Activated CD8-positive, alpha-beta T cell treated with anti-CD3 and anti-CD28 coated beads for 36 hours (primary cell): ENCODE measurements at places on chromosomes 3 and 15. TPM values are rescaled to one million over a fixed set of nuclear protein-coding genes. Genes with fewer than 3 reads are reported as not detected.
A peak's percentile ranks its signal among the peaks of the same experiment; 100 is the strongest.

CDCP1 gene
- 0.32 TPM for total RNA-seq

GRCh38 chr3:134039161-134039862, 9.6 kb upstream of the SLCO2A1 start:
- no peaks in the 10 kb centered on the region for H3K4me1 ChIP-seq
- no peak overlapping the region for H3K4me3 ChIP-seq
- no peaks in the 10 kb centered on the region for H3K36me3 ChIP-seq
- H3K27ac ChIP-seq, result no peak overlapping the region

MNS1 gene
- 0.29 TPM for total RNA-seq

DNA sequence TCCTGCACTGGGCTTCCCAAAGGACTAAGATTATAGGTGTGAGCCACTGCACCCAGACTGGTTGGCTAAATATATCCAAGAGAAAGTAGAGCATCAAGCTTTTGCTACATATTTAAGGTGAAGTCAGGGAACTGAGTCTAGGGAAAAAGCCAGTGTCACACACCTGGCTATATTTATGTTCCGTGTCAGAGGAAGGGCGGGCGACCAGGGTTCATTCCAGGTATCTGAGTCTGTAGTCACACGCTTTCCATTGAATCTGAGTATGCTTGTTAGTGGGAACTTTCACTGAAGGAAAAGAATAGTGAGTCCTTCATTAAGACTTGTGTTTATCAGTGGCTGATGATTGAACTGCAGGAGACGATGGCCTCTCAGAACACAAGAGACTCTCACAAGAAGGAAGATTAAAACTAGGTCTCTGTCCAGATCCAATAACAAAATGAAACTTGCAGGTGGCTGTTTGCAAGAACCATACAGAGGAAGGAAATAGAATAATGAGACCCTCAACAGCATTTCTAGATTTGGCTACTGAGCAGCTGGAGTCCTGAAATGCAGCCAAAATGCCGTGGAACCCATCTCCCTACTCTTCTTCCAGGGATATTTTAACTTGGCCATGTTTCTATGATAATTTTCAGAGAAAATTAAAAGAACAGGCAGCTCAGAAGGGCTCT, 276.3 kb downstream of the THSD4 start:
- peaks cover 18% of the 10 kb centered on the region for H3K27me3 ChIP-seq
- H3K27ac ChIP-seq, result no peak overlapping the region
- no peak for DNase-seq
- peaks cover 2% of the 10 kb centered on the region for H3K4me1 ChIP-seq

DLL4 gene
- not detected for total RNA-seq

- no peaks in the 10 kb centered on the region for H3K27me3 ChIP-seq
- H3K36me3 ChIP-seq, result peaks cover 3% of the 10 kb centered on the region
- peak overlapping the region; percentile 64 for H3K4me3 ChIP-seq
- DNase-seq, result no peak
Measured at GRCh38 chr3:114746502-114746901, 400.6 kb downstream of the ZBTB20 start.

DNA sequence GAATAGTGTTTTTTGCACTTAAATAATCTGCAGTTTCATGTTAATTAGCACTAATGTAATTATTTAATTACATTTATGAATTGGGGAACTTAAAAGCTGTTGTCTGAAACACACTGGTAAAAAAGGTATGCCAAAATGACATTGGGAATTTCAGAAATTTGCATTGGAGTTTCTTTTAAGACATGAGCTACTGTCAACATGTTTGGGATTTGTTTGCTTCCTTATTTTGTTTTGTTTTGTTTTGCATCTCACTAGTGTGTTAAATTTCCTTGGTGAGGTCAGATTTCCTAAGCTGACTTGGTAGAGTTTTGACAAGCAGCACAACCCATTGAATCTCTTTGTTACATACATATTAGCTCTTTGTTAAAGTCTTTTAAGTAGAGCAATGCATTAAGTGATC, 119.4 kb downstream of the IQCH start:
- DNase-seq, result no peak
- peaks cover 6% of the 10 kb centered on the region for H3K27me3 ChIP-seq
- H3K36me3 ChIP-seq, result no peaks in the 10 kb centered on the region
- H3K4me1 ChIP-seq, result no peaks in the 10 kb centered on the region
